ENCODE measurements at places on chromosomes 1 and 21.

DNA sequence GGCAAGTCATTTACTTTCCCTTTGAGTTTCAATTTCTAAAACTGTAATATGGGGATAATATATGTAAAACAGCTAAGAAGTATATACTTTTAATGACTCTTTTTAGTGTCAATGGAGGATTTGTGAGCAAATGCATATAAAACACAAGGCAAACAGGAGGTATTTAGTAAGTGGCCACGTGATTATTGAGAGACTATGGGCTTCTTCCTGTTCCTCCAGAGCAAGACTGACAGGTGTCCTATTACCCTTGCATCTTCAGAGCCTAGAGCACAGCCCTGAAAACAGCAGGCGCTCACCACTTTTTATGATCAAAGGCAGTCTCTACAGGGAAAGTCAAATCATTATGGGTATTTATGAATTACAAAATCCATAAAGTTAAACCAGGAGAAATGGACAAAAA is 941 bp upstream of the ROR1 start:
- DNase-seq = no peak

- no peak for DNase-seq
These were observed 28.3 kb upstream of the PKN2 start for GRCh38 chr1:88655685-88656299.

GRCh38 chr1:246725191-246725590 is 982 bp downstream of the SCCPDH start:
- DNase-seq = no peak

- no peak for DNase-seq
These were observed 32.5 kb upstream of the TRAPPC10 start for GRCh38 chr21:43979654-43980053.

DNA sequence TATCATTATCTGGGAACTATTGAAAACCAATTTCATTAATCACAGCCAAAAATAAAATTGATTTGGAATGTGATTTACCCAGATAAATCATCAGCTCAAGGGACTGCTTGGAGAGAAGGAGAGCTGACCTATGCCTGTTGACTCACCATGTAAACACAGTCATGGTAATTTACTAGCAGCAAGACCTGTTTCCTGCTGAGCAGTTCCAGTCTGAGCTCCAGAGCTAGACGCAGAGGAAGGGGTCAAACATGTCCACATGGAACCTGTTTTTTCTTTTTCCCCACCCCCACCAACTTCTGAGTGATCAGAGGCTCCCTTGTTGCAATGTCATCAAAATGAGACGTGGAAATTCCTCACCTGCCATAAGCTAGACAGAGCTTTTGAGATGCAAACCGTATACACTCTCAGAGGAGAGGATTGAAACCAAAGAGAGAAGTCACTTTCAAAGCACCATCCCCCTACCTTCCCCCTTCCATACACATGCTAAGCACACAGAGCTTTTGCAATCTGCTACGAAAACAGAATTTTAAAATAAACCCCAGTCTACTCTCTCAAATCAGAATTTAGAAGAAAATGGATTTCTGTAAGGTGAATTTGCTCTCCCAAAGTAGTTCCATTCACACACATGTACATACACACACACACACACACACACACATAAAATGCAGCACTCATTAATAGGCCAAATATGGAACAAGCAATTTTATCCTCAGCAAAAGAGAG is 55.9 kb upstream of the PTGFRN start:
- DNase-seq = no peak

GRCh38 chr1:81428998-81429397 is 371.7 kb upstream of the ADGRL2 start:
- no peak for DNase-seq

DNA sequence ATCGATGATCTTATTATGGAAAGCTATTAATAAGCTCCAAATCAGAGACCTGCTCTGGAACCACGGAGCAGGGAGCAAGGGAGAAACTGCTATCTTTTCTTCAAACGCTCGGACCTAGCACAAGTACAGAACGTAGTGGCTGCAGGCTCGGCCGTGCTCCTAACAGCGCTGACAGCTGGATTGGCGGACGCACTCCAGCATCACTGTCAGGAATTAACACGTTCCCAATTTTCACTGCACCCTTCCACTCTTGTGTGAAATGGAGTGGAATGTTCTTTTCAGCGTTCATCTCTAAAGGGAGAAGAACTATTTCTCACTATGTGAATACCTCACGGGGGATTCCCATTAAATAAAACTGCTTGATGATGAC is 106.9 kb downstream of the ZNF281 start:
- no peak for DNase-seq

DNA sequence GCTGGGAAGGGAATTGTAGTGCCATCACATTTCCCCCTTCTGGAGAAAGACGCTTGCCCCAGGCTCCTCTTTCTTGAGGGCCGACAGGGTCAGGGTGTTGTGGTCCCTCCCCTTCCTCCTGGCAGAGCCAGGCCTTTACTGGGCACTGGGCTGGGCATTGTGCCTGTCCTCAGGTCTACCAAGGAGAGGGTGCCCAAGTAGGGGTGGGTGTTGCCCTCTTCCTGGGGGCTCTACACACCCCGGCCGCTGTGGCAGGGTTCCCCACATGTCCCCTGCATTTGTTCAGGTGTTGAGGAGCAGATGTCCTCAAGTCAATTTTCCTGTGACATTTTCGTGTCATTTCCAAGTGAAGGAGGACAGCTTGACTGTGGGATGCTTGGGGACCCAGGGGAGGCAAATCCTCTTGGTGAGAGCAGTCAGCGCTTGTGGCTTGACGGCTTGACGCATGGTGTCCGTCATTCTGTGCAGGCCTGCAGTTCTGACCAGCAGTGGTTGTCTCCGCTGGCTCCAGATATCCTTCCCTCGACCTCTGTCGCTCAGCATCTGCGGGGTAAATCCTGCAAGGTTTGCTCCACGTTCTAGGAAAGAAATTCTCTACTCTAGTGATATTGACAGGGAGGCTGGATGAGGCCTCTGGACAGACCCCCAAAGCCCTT is 181.9 kb upstream of the VAMP3 start:
- no peak for DNase-seq

GRCh38 chr21:42461185-42461520 is 34.9 kb downstream of the RSPH1 start:
- DNase-seq = no peak

DNA sequence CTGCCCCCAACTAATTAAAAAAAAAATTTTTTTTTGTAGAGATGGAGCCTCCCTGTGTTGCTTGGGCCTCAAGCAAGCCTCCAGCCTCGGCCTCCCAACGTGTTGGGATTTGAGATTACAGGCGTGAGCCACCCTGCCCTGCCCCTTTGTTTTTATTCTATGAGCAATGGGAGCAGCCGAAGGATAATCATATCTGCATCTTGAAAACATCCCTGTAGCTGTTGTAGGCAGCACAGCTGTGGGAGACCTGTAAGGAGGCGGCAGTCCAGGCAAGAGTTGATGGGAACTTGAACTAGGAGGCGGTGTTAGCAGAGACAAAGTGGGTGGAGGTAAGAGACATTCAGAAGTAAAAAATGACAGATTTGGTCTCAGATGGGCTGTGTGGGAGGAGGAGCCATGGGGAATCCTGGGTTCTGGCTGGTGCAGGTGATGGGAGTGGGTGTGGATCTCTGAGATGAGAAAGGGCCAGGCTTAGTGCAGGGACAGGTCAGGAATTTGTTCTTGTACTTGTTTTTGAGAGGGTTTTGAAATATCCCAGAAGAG is 31.3 kb downstream of the STUM start:
- DNase-seq = no peak

Measured in stimulated activated CD4-positive, alpha-beta T cell treated with anti-CD3 and anti-CD28 coated beads, Interleukin-1b, Interleukin-23, amount 100 ng/mL, for 1 hour (primary cell).